ENCODE measurements at places on chromosomes 1 and 21.
A peak's percentile ranks its signal among the peaks of the same experiment; 100 is the strongest.

- peak; percentile 41 for DNase-seq
Measured at GRCh38 chr1:26862781-26863684, at the start of gene SFN. Gene SFN, plus strand, starts transcription at chr1:26863149. Its CDS starts 64 bp downstream, at chr1:26863213.

DNA sequence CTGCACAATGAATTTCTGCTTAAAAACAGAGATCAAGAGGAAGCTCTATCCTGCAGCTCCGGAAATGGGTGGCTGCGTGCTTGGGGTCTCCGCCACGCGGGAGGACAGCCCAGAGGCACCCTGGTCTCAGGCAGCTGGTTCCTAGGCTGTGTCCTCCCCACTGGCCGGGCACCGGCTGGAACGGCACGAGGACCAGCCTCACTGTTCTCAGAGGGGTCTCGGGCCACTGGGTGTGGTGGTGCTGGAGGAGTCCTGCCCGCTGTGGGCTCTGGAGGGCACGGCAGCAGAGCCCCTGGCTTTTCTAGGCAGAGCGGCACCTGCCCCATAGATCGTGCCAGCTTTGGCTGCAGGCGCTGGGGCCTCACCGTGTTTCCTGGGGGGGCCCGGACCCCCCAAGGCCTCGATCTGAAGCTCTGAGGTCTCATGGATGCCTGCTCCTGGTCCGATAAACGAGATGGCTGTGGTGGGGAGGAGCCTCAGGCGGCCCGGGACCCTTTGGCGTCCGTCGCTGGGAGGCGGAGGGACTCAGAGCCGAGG lies 8.2 kb upstream of the RNF223 start:
- DNase-seq = no peak

DNA sequence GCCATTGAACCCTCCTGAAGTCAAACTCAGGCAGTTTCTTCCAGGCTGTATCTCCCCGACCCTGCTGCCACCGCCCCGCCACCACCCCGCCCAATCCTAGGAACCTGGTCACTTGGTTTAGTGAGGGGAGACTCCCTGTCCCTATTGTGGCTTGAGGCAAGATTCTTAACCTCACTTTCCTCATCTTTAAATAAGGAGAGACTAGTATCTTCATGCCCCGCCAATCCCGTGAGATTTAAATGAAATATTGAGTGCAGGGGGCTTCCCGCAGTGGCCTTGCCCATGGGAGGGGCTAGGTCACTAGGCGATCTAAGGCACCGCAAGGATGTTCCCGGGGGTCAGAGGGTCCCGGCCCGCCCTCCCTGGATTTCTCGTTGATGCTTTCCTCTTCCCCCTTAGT lies 998 bp downstream of the KDF1 start:
- no peak for DNase-seq

- DNase-seq = peak; percentile 36
Measured at GRCh38 chr1:59046730-59047157, 250.2 kb upstream of the FGGY start.

DNA sequence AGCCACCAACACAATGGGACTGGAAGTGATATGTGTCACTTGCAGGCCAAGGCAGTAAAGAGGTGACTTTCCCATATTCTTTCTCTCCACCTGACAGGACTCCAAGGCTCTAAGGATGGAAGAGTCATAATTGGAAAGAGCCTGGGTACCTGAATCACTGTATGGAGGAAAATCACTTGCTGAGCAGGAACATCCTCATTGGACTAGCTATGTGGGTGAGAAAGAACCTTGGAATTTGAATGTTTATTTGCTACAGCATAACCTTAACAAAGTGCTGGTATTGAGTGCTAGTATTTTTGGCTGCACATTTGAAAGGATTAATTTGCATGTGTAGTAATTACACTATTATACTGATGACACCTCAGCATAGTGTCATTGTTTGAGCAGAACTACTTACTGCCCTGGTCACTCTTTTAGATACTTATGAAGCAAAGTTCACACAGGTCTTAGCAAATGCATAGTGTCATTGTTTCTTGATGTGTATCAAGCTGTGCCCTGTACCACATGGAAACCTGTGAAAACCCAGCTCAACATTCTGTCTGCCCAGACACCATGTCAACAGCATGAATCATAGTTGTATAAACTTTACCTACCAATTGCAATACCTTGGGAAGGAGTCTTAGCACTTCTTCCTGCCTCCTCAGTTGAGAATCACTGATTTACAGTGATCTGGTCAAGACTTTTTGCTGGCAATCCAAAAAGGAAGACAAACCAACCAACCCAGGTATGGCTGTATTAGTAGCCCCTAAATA lies 5.1 kb upstream of the S100A10 start:
- DNase-seq = no peak

- no peak for DNase-seq
Measured at GRCh38 chr1:53553734-53554509, 94.7 kb downstream of the DMRTB1 start.
